ENCODE measurements at places on chromosomes 11 and 22.
A peak's percentile ranks its signal among the peaks of the same experiment; 100 is the strongest.

GRCh38 chr11:120141768-120142423, 4.0 kb upstream of the TRIM29 start:
- DNase-seq: peak; percentile 9

DNA sequence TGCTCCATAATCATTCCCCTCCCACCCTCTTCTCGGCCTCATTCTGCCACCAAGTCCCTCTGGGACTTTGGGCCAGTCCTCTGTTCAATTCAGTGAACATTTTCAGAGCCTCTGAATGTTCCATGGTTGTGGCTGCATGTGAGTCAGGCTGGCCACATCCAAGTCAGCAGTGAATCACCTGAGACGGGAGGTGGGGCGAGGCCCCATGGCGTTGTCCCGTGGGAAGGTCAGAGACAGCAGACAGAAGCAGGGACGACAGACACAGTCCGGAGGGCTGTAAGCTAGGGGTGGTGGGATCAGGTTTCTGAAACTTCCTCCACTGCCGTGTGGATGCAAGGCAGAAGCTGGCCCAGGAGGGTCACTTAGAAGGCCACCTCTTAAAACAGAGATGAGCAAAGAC, 324.8 kb downstream of the MN1 start:
- DNase-seq: no peak

DNA sequence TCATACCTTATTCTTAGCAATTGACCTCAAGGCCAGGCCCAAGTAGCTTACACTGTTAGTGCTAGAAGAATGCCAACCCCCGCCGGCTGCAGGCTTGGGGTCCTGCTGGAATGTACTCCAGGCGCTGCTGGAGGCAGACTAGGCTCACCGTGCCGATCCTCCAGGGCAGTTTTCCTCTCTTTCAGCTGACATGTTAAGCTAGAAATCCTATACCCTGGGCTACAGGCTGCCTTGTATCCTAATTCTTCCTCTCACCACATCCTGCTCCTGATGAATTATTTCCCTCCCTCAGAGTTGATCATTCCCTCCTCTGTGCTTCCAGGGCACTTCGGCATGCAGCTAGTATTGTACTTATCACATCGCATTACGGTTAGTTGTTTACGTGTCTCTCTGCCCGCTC, 3.4 kb downstream of the SPTBN2 start:
- DNase-seq: no peak

- DNase-seq: no peak
Measured at GRCh38 chr22:26471522-26471921, 12.1 kb downstream of the HPS4 start.

- DNase-seq: no peak
Measured at GRCh38 chr11:35683728-35684339, 21.3 kb downstream of the TRIM44 start.

- peak; percentile 5 for DNase-seq
Measured at GRCh38 chr11:61963016-61963281, 4.5 kb downstream of the FTH1 start.

DNA sequence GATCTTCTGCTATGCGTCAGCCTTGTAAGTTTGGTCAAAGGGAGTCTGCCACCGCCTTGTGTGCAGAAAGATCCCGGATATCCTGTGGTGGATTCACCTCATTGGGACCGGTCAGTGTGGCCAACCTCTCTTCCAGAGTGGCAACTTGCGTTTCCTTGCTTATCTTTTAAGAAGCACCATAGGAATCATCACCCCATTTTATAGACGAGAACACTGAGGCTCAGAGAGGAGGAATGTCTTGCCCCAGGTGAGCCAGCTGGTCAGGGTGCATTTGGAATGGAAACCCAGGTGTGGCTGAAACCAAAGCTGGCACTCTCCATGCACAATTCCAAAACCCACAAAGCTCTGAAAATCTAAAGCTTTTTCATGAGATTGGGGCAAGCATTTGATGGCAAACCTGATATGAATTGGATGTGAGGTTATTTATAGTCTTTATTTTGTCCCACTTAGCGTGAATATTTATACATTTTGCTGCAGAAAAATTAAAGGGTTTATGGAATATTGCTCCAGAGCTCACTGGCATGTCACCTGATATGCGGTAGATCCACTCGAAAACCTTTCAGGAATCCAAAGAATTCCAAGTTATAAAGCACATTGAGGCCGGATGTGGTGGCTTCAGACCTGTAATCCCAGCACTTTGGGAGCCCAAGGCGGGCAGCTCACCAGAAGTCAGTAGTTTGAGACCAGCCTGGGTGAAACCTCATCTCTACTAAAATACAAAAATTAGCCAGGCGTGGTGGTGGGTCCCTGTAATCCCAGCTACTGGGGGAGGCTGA, 12.1 kb upstream of the EIF3D start:
- DNase-seq: no peak

DNA sequence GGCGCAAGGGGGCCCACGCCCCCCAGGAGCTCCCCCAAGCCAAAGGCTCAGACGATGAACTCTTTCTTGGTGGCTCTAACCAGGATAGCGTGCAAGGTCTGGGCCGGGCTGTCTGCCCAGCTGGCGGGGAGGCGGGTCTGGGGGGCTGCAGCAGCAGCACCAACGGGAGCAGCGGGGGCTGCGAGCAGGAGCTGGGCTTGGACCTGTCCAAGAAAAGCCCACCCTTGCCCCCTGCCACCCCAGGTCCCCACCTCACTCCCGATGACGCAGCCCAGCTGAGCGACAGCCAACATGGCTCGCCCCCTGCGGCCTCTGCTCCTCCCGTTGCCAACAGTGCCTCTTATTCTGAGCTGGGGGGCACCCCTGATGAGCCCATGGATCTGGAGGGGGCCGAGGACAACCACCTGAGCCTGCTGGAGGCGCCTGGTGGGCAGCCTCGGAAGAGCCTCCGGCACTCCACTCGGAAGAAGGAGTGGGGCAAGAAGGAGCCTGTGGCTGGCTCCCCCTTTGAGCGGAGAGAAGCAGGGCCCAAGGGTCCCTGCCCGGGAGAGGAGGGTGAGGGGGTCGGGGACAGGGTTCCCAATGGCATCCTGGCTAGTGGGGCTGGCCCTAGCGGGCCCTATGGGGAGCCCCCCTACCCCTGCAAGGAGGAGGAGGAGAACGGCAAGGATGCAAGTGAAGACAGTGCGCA, 21.6 kb upstream of the TMEM191C start:
- DNase-seq: no peak

DNA sequence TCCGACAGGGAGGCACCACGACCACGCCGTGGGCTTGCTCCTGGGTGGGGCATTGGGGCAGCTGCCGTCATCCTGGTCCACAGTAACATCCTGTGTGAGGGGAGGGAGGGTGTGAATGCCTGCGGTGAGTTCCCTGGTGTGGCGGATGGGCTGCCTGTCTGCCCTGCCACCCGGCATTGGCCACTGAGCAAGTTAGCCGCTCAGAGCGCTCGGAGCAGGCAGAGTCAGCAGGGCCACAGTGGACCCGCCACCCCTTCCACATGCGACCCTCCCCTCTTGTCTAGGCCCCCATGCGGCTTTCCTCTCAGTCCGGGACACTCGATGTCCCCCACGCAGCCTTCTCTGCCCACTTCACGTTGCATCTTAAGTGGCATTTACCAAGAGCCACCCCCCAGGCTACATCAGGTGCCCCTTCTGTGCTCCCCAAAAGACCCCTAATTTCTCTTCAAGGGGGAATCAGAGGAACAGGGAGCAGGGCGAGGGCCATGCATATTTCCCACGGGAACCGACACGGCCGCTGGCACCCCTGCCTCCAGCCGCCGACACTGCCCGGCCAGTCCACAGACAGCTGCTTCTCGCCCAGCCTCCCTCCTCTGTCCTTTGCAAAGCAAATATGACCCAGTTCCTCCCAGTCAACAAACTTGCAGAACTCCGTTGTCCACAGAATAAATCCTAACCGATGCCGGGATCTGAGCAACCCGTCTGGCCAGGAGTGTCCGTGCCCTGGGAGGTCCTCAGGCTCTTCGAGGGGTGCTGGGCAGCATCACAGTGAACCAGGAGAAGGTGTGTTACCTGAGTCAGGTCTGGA, 1482.1 kb downstream of the TBC1D22A start:
- no peak for DNase-seq

Measured in D341Med (cell line).